ENCODE measurements at places on chromosomes 11 and 22.

DNA sequence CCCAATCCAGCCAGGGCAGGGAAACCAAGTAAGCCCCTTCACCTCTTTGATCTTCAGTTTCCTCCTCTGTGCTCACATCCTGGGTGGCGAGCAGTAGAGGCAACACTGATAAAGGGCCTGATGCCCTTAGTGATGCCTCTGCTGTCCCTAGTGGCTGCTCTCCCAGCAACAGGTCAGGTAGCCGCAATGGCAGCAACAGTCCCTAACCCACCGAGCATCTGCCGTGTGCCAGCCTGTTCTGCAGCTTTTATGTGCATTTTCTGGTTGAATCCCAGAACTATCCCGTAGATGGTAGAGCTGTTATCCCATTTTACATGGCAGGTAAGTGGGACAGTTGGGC is 5.2 kb downstream of the SCYL1 start:
- DNase-seq: peak; percentile 45

- DNase-seq: no peak
These were observed 11.4 kb downstream of the OR10D3 start for GRCh38 chr11:124194293-124195188.

- DNase-seq: no peak
These were observed 7.4 kb downstream of the FADD start for GRCh38 chr11:70210530-70210929.

DNA sequence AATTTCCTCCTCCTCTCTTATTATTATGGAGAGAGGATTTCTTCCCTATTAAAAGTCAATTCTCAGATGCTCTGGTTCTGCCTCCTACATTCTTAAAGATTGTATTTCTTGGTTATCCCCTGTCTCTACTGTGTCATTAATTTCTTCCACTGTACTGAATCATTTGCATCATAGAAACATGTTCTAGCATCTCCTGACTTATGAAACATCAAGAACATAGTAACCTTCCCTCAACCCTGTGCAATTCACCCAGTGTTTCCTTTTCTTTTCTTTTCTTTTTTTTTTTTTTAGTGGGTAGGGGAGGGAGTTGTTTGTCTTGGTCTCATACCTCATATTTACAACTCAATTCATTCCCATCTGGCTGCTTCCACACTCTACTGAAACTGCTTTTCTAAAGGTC is 288.0 kb upstream of the PLET1 start:
- no peak for DNase-seq

GRCh38 chr11:15034687-15035267 is 38.6 kb upstream of the CALCB start:
- DNase-seq: no peak

DNA sequence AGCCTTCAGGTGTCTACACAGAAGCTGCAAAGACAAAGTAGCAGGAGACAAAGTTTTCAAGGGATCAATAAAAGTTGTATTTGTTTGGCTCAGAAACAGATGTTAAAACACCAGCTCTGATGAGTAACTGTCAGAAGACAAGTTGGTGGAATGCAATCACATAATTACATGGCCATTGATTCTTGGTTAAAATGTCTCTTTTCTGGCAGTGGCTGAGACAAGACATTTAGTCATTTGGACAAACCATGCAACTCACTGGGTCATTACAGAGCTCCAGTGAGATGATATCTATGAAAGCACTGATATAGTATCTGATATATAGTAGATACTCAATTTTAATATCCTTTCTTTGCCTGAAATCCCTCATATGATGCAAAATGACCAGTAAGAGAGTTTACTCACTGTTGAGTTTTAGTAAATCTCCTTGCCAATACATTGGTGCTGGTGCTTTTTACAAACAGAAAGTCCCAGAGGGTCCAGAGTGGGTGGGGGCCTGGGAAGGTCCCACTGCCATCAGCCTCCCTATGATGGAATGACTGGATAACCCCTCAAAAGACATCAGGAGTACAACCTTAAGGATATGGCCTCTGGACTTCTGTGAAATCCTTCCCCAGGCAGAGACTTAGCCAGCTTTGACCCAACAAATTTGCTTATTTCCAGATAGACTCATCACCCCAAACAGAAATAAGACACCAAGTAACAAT is 95.0 kb downstream of the SLC1A2 start:
- no peak for DNase-seq

All from activated CD4-positive, alpha-beta T cell treated with anti-CD3 and anti-CD28 coated beads, Interleukin-10, Interleukin-2, amounts not matched to agents 100 ng/mL and 50 ng/mL, durations not matched to agents 16 hours and 8 hours (primary cell).